ENCODE measurements at places on chromosomes 1 and 21.

- no peak for DNase-seq
Measured at GRCh38 chr1:71364236-71364635, 283.4 kb upstream of the ZRANB2 start.

GRCh38 chr21:42305707-42306147 is 9.5 kb downstream of the TFF3 start:
- DNase-seq: no peak

DNA sequence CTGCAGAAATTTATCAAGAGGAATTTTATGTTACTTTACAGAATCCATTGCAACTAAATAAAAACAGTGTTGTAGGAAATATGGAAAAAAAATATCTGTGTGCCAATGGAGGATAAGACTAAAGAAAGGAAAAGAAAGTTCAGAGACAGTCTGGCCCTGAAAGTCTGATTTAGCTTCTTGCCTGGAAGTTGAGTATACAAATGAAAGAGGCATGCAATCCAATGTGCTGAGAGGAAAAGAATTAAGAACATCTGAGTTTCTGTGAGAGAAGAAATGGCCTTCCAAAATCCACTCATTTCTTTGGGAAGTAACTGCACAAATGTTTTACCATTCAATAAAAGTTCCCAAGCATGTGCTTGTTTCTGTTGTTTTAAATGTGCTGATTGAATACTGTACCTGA is 65.1 kb downstream of the LHX9 start:
- DNase-seq: no peak

- DNase-seq: peak; percentile 65
Measured at GRCh38 chr1:40315795-40316594, 1.1 kb downstream of the COL9A2 start.

- no peak for DNase-seq
Measured at GRCh38 chr1:65178235-65178634, 30.2 kb downstream of the AK4 start.

DNA sequence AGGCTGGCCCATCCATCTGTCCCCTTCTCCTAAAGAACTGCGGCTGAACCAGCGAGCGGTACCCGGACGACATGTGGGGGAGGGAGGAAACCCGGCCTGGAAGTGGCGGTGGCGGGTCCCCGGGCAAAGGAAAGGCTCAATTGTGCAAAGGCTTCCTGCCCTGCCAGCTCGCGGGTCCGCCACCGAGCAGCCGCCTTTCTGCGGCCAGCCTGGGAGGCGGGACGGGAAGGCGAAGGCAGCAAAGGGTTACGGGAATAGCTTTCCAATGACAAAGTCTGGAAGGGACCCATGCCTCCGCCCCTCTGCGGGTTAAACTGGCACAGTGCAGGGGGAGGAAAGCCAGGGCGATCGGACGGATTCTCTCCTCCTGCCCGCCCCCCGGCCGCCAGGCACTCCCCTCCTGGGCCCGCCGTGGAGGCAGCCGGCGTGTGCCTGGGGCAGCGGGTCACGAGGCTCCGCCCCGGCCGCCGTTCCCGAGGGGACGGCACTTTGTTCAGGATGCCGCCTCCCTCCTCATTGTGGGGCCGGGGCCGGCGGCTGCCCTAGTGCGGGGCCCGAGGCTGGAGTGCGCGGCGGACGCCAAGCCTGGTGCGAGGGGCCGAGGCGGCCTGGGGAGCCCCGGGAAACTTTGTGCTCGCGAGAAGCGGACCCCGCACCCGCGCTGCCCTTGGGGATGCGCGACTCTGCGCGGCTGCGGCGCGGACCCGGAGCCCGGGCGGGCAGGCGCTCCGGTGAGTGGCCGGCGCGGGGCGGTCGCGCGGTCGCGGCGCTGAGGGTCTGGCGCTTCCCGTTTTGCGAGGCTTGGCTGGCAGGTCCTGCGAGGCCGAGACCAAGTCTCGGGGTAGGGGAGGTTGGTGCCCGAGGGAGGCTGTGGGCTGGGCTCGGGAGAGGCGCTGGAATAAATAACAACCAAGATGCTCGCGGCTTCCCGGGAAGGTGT is at the start of gene NAV1:
NAV1 (plus strand) TSS at position 516 of the 940 bp plus-strand sequence. CDS start 83,758 bp downstream, outside the sequence.
- DNase-seq: peak; percentile 68

DNA sequence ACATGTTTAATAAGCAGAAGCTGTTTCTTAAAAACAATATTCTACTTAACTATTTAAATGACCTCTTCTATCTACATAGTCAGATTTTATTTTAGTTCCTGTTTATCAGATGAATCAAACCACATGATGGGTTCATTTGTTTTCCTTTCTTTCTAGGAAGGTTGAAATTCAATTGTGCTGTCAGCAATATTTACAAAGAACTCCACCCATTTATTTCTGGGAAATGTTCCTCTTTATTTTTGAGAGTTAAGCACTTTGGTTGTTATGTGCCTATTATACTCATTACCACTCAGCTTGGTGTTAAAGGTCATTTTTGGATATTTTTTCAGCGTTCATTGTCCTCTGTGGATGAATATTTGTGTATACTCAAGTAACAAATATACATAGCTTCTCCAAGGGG is 84.9 kb downstream of the C4BPA start:
- DNase-seq: no peak

GRCh38 chr1:143720087-143721023 is 251.4 kb downstream of the FAM72C start:
- no peak for DNase-seq

- DNase-seq: peak; percentile 20
Measured at GRCh38 chr1:226355669-226356551, 46.9 kb upstream of the LIN9 start.

- no peak for DNase-seq
Measured at GRCh38 chr21:46607636-46608035, 2.8 kb upstream of the S100B start.

All from midbrain (tissue), 1 donor.